Activated CD4-positive, alpha-beta T cell treated with anti-CD3 and anti-CD28 coated beads, Interleukin-2, Interleukin-6, amounts not matched to agents 100 ng/mL and 50 ng/mL, durations not matched to agents 16 hours and 8 hours (primary cell): ENCODE measurements at places on chromosomes 3 and 15.

DNA sequence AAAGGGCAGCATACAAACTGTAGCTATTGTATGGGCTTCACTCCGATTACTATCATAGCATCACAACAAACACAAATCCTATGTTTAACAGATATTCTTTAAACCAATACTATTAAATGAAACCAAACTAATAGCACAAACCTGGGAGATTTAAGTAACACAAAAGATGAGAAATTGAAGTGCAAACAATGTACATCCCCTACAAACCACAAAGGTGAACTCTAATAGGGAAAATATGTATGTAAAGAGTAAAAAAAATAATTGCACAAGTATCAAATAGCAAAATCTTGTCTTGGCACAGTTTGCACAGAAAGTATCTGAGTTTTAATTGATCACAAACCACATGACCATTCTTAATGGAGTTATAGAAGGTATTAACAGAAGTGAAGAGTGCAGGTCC is 138.5 kb downstream of the CPNE4 start:
- DNase-seq: no peak

GRCh38 chr15:74662064-74662860 is 33.6 kb downstream of the EDC3 start:
- no peak for DNase-seq

DNA sequence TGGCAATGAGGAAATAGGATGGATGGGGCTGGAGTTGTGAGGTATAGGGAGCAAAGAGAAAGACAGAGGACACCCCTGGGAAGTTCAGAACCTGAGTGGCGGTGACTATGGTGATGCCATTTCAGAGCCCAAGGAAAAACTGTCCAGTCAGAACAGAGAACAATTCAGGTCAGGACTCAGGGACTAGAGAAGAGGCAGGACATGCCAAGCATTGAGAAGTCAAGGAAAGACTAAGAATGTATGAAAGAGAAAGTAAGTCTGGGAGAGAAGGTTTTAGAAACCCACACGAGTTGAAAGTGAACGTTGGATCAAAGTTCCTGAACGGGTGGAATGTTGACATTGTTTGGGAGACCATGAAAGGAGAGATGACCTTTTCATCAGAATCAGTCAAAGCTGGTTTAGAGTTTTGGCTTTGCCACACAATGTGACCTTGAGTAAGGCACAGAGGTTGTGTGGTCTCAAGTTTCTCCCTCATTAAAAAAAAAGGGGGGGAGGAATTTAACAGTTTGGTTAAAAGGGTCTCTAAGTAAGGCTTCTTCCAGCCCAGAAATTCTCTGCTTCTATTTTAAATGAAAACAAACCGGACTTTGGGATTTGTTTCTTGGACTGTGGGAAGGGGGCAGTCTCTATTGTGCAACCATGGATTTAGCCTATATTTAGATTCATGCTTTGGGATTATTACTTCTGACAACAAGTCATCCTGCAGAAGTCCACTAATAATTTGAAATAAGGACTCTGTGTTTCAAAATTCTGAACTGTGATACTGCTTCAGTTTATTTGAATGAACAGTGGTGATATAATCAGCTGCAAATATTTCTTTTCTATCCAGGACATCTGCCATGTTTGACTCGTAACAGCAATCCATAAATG is 315.9 kb upstream of the TBL1XR1 start:
- DNase-seq: no peak

- DNase-seq: no peak
These were observed 73.2 kb upstream of the CHL1 start for GRCh38 chr3:123341-123740.

DNA sequence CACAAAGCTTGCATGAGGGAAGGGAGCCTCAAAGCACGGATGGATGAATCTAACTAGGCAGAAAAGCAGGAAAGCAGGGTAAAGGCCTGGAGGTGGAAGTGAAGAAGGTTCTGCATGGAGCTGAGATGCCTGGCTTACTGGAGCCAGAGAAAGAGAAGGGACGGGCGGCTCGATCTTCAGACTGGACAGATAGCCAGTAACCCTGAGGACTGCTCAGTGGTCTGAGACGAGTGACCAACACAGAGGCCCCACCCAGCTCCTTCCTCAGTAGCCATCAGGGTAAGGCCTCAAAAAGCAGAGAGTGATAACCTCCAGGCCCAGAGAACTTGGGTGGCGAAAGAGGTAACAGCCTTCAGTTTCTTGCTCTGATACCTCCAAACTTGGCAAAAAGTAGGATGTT is 6.4 kb downstream of the CLN6 start:
- DNase-seq: no peak

DNA sequence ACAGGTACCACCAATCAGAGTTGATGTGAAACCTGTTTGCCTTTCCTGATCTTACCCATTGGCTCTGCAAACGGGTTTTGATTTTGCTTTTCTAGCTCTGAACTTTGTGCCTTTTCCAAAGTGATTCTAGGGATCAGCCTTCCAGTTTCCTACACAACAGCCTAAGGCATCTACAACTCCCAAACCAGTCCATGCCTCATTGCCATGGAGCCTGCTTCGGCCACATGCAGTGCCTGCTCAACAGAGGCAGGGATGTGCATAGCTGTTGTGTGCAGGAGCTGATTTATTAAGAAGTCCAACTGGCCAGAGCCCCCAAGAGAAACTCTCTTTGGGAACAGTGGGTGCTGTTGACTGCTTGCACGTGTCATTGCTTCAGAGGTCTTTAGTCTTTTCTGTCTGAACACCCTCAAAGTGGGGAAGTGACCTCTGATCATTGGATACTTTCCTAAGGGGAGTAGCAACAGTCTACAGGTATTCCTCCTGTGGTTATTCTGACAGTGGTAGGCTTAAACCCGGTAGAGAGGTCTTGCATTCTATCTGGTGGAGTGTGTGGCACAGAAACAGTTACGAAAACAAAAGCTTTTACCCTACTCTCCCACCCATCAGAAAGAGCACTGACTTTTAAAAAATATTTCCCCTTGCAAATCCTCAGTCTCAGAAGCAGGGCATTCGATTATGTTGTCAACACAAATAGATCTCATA is 36.6 kb upstream of the THSD4 start:
- DNase-seq: no peak

DNA sequence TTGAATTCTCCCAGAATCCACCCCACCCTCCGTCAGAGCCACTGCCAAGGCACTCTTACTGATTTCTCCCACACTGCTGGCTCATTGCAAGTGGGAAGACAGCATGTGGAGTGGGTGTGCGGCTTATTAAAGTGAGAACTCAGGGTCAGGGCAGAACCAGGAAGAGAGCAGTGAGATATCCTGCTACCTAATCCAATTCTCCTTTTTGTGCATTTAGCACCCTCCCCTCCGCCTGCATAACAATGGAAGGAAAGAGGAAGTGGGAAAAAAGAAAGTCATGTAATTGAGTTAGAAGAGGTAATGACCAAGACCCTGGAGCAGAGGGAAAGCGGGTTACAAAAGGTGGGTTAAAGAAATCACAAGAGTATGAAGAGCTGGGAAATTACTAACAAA is 27.8 kb upstream of the PIK3CB start:
- no peak for DNase-seq
